ENCODE measurements at places on chromosomes 4 and X.

GRCh38 chrX:71995122-71995521, 84.5 kb downstream of the NHSL2 start:
- no peak for DNase-seq

GRCh38 chrX:95728446-95728845, 956.2 kb upstream of the DIAPH2 start:
- no peak for DNase-seq

DNA sequence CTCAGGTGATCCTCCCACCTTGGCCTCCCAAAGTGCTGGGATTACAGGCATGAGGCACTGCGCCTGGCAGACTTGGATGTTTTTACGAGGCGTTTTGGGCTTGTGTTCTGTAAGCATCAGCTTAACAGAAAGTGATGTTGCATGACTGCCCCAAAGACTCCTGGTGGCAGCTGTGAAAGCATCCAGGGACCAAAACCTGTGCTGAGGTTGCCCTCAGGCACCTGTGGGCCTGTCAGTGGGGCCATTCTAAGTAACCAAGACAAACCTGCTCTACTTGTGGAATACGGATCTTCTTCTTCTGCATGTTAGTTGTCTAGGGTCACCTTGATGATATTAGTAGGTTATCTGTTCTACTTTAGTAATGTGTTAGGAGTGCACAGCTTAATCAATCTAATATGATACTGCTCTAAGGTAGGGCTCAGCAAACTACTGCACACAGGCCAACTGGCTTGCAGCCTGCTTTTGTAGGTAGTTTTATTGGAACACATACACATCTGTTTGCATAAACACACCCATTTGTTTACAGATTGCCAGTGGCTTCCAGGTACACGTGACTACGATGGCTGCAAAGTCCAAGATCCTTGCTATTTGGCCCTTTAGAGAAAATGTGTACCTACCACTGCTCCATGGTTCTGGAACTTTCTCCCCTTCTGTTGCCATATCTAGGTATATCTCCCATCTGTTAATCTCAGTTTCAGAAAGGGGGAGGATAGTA, 136.7 kb downstream of the GPR143 start:
- DNase-seq: no peak

- no peak for DNase-seq
These were observed 210.1 kb upstream of the BCOR start for GRCh38 chrX:40307871-40308270.

- DNase-seq: no peak
These were observed 58.9 kb downstream of the CPE start for GRCh38 chr4:165437691-165438090.

- no peak for DNase-seq
These were observed 269.0 kb upstream of the PABPC4L start for GRCh38 chr4:134470544-134470943.

DNA sequence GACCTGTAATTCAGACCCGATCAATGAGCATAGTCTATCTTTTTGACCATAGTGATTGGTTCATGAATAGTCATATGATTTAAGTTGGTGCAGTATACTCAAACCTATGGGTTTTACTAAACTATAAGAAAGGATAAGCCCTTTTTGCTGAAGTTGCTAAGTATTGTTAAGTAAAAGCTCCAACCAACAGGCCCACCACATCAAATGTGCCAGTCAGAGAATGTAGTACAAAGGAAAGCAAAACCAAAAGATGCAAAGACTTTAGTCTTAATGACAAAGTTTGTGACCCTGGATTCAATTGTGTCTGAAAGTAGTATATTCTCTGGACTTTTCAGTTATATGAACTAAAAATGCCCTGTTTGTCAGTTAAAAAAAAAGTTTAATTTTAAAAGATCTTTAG, 208.1 kb upstream of the TET2 start:
- no peak for DNase-seq

Data from skeletal muscle cell (primary cell).